ENCODE measurements at places on chromosomes 3 and 15.
A peak's percentile ranks its signal among the peaks of the same experiment; 100 is the strongest.

DNA sequence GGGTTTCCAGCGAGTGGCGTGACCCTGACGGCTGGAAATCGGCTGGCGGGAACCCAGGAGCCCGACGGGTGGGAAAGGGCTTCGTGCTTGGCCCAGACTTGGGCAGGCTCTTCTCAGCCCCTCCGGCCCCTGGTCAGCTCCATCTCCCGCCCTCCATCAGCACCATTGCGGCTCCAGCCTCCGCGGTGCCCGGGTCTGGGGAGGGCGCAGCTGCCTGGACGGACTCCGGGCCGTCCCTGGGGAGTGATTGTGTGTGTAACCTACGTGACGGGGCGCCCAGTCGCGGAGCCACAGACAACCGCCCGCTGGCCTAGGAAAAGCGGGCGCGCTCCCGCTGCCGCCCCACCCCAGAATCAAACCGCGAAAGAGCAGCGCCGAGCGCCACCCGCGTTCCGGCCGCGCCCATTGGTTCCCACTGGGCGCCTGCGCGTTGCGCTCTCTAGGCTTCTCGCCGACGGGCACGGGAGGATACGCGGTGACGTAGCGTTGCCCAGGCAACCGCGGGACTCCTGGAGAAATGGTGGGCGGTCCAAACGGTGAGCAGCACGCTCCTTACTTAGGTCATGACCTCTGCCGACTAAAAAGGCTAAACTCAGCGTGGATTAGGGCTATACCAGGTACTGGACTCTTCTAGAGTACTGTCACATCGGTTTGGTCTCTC is at the start of gene CFAP20DC:
Gene CFAP20DC (minus strand): TSS at position 355 of the 661 bp plus-strand sequence. CDS start 394 bp downstream, outside the sequence.
- peak; percentile 92 for DNase-seq

DNA sequence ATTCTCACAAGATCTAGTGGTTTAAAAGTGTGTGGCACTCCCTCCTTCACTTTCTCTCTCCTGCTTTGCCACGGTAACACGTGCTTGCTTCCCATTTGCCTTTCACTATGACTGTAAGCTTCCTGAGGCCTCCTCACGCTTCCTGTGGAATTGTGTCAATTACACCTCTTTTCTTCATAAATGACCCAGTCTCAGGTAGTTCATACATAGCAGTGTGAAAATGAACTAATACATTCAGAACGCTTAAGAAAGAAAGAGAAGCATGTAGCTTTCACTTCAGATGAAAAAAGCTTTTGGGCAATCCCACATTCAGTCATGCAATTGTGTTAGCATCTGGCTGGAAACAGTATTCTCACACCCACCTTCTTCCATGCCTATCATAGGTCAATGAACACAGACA is 24.4 kb downstream of the P3H2 start:
- DNase-seq: no peak

GRCh38 chr3:100150473-100150872 is 36.2 kb upstream of the FILIP1L start:
- DNase-seq: no peak

- no peak for DNase-seq
Observed at GRCh38 chr3:150429767-150430671, 21.9 kb downstream of the TSC22D2 start.

- DNase-seq: peak; percentile 47
Observed at GRCh38 chr15:88865498-88866099, 29.7 kb downstream of the HAPLN3 start.

DNA sequence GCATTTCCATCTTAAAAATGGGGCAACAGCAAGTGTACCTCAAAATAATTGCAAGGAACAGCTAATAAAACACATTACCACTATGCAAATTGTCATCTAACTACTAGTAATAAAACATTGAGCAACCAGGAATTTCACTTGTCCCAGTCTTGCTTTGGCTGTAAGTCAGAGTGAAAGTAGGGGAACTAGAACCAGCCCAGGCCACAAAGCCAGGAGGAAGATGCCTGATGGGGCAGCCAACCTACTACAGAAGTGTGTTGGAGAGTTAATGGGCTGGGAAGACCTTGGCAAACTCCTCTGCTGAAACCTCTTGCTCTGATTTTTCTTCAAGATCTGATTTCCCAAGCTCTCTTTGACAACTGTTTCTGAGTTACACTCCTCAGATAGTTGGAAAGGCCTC is 40.2 kb upstream of the LPP start:
- no peak for DNase-seq

DNA sequence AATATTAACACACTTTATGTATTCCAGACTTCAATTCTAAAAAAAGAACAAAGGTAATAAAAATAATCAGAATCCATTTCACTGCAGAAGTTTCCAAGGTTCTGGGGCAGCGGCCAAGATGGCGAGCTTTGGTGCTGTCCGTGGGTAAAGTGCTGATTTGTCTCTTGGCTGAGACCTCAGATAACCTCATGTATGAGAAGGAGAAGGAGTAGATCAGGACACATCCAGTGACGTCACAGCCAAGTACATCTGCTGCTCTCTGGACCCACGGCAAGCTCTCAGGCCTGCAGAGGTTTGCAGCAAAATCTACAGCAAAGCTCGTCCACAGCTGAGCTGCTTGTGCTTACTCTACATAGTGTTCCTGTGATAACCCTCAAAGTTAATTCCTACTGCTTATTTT is 165.7 kb downstream of the MAGI1 start:
- no peak for DNase-seq

DNA sequence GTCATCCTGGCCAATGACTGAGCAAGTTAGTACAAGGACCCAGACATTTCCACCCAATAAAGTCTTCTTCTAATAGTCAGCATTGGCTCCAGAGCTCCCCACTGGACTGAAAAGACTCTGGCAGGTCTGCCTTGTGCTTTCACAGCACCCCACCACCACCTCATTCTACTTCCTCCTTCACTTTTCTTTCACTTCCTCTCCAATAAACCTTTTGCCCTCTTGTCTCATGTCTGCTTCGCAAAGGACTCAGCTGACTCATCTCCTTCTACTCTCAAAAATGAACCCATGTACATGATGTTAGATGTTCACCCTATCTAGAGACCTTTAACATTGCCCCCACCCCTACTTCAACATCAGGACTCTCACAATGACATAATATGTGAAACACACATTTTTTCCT is 181.0 kb upstream of the PPP2R3A start:
- DNase-seq: no peak

- DNase-seq: no peak
Observed at GRCh38 chr15:84832448-84833040, 15.4 kb downstream of the ALPK3 start.

GRCh38 chr3:102163039-102163817 is 271.6 kb upstream of the ZPLD1 start:
- peak; percentile 84 for DNase-seq

DNA sequence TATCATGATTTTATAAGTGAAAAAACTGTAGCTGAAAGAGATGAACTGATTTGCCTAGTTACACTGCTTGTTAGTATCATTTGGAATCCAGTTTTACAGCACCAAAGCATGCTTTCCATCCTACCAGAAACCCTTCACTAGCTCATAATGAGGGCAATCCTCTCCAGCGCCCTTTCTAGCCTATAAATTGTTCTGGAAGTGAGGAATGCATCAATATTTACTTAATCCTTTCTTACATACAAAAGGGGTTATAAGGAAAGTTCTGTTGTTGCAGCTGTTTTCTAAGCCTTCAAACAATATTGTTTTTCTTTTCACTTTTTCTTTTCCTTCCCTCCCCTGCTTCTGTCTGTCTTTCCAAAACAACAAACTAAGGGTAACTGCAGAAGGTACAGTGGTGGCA is 11.0 kb upstream of the PCCB start:
- no peak for DNase-seq

DNA sequence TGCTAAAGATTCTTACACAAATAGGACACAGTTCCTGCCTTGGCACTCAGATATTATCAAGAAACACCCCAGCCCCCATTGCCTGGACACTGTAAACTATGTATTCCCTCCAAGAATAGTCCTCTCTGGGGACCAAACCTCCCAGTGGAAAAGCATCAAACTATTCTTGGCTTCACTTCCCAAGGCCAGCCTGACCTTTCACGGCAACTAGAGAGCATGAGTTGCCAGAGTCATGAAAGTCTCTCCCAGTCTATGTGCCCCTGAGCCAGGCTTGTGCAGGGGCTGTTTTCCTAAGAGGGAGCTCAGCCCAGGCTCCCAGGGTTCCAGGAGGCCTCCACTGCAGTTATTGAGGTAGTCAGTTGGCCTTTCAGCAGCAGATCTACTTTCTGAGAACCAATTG is 251.9 kb upstream of the TGFBR2 start:
- DNase-seq: no peak

DNA sequence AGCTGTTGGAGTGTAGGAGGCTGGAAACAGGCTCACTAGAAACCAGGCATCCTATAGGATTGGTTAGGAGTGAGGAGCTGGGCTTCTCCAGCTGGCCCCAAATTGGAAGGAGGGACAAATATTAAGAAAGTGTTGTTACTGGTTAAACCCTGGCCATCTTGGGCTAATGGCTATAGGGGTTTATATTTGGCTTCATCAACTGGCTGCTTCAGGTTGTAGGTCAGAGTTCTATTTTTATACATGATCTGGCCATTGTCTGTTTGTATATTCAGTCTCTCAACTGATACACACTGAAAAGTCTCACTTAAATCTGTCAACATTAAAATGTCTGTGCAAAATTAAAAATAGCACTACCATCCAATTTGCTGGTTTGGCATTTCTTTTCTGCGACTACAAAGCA is 70.2 kb upstream of the ARRDC4 start:
- no peak for DNase-seq

GRCh38 chr15:62571072-62571471 is 406.0 kb upstream of the C2CD4B start:
- DNase-seq: no peak

DNA sequence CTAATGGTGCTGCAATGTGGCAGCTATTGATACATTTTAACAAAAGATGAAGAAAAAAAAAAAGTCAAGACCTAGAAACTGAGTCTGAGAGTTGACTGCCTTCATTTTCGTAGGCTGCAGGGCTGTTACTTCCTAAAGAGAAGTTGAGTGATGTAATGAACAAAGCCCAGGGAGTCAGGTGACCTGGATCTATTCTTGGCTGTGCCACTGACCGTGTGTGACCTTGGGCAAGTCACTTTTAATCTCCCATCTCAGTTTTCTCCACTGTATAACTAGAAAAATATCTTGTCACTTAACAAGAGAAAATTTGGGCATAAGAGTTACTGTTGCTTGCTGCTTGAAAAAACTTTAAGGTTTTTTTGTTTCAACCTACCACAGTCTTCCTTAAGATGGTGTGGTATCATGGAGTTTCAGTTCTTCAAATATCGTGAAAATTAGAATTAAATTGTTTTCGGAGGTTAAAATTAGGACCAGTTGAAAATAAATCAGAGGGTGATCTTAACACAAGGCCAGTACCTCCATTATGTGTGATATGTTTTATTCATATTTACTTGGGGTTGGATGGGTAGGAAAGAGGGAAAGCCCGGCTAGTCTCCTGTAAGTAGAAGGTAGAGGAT is 5.8 kb downstream of the FMN1 start:
- DNase-seq: no peak

DNA sequence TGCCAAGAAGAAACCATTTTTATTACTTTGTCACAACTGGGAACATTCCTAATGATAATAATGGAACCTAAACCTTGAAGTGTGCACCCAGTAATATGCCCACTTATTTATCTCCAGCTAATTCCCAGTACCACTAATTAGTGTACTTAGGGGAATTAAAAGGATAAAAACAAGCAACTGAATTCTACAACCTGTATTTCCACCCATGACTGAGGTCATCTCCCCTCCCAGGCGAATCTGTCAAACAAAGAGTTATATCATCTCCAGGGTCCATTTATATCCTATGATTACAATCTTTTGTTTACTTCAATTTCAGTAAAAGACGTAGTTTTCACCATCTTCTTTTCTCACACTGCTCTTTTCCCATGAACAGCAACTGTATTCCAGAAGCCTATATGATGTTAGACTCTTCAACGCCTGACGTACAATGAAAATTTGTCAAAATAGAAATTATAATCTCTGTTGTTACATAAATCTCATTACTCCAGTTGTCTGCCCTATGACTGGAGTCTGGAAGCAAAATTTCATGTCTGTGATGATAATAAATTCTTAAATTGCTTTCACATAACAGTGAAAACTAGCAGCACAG is 177.6 kb downstream of the GOLIM4 start:
- DNase-seq: no peak

DNA sequence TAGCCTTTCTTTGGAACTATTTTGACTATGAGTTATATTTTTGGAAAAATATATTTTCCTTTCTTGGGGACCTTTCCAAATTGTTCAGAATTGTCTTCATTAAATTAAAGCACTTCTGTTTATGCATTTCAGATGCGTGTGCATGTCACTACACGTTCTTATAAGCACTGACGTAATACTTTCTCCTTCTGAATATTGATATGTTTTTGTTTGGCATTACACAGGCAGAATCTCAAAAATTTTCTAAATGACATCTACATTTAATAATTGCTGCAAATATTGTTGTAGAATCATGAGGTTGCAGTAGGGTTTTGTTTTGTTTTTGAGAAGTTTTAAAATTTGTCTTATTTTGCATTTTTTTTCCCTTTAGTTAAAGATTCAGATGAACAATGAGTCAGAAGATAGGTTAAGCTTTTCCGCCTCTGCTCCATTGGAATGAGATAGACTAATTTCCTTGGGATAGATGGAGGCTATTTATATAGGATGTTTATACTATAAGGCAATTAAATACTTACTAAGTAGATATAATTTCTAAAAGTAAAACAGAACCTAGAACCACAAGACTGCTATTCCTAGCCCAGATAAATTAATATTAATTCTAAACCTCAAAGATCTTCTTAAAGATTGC is 110.8 kb downstream of the MBNL1 start:
- peak; percentile 78 for DNase-seq

DNA sequence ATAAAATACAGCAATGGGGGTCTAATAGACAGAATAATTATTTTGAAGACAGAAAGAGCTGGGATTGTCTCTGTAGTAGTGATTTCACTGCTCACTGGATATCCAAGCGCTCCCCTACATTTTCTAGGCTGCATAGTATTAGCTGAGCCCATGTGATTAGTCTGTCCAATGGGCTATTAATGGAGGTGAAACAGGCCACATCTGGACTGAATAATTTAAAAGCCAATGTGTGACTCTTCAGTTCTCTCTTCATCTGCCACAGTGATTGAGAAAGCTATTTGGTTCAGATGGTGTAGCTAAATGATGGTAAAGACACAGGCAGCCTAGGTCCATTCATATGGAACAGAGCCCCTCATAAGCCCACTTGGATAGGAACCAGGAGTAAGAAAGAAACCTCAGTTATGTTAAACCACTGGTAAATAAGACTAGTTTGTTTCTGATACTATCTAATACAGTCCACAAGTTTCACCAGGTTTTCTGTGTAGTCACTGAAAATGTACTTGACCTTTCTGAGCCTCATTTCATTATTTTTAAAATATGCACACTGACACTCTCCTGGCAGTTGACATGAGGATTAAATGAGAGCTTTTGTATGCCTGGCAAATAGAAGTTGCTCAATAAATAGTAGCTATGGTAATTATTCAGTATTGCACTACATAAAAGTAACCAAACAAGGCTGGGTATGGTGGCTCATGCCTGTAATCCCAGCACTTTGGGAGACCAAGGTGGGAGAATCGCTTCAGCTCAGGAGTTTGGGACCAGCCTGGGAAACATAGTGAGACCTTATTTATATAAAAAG is 17.0 kb upstream of the STT3B start:
- DNase-seq: no peak

- no peak for DNase-seq
Observed at GRCh38 chr3:194339840-194340239, 11.3 kb downstream of the CPN2 start.
